ENCODE measurements at places on chromosomes 7 and 10.

GRCh38 chr10:109740436-109740835 lies 182.9 kb downstream of the XPNPEP1 start:
- DNase-seq: no peak

- DNase-seq: peak; percentile 36
Measured at GRCh38 chr10:58291538-58292174, 22.7 kb downstream of the CISD1 start.

- no peak for DNase-seq
Measured at GRCh38 chr7:90592033-90592432, 4.1 kb upstream of the CDK14 start.

- DNase-seq: peak; percentile 32
Measured at GRCh38 chr7:118104812-118105441, 79.0 kb upstream of the LSM8 start.

- no peak for DNase-seq
Measured at GRCh38 chr7:34225193-34225592, 319.9 kb downstream of the BMPER start.

GRCh38 chr10:102175415-102175814 lies 23.2 kb downstream of the NOLC1 start:
- no peak for DNase-seq

DNA sequence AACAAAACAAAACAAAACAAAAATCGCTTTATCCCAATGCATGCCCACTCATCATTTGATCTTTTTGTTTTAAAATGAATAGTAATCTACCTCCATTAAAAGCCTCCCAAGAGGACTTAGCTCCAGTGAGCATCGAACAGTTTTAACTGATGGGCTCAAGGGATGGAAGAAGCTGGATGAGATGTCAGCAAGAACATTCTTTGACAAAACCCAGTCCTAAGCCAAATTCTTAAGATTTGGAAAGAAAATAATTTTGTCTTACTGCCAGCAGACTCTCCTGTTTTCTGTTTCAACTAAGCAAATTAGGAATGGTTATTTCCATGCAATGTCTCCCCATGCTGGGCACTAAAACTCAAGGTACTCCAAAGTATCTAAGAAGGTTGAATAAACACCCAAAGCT lies 127.3 kb downstream of the RNLS start:
- DNase-seq: no peak

GRCh38 chr7:148095066-148095465 lies 495.5 kb upstream of the C7orf33 start:
- no peak for DNase-seq

DNA sequence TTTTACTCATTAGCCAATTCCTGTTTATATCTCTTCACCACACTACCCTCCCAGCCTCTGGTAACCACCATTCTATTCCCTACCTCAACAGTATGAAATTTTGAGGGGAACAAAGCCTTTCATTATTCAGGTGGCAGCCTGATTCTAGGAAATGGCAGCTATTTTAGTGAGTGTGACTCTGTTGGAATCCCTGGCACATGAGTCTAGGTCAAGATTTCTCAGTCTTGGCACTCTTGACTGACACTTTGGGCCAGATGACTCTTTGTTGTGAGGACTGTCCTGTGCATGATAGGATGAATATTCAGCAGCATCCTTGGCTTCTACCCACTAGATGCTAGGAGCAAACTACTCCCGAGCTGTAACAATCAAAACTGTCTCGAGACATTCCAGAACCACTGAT lies 322.8 kb upstream of the PHYHIPL start:
- no peak for DNase-seq

GRCh38 chr7:37782166-37782565 lies 66.2 kb upstream of the NME8 start:
- no peak for DNase-seq

- DNase-seq: no peak
Measured at GRCh38 chr10:102261842-102262241, 16.5 kb downstream of the GBF1 start.

DNA sequence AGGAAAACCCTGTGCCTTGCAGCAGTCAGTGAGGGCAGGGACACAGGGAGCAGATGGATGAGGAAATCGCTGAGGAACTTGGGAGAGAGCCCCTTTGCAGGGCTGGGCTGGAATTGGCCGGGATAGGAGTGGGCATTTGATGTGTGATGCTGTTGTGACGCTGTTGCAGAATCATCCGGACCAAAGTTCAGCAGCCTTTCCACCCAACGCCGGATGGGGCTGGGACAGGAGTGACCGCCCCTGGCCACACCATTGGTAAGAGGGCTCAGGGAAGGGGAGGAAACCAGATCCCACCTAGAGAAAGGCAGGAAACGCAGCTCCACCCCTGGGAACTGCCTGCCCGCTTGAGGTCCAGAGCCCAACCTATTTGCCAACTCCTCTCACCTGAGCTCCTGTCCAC lies 33.9 kb downstream of the PAX2 start:
- no peak for DNase-seq

DNA sequence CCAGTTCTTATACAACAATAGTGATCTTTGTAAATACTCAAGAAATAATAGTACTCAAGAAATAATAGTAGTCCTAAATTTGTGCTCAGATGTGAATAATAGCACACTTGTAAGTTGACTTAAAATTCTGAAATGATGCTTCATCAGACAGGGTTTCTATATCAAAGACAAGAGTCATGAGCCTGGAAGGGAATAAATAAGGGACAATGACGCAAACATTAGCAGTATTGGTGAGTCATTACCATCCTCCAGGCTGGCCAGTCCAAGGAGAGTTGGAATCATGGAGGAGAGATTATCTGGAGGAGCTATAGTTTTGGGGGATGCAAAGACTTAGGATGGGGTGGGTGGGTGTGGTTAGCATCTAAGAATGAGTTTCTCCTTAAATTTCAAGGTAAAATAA lies 6.1 kb upstream of the SH3PXD2A start:
- DNase-seq: no peak

DNA sequence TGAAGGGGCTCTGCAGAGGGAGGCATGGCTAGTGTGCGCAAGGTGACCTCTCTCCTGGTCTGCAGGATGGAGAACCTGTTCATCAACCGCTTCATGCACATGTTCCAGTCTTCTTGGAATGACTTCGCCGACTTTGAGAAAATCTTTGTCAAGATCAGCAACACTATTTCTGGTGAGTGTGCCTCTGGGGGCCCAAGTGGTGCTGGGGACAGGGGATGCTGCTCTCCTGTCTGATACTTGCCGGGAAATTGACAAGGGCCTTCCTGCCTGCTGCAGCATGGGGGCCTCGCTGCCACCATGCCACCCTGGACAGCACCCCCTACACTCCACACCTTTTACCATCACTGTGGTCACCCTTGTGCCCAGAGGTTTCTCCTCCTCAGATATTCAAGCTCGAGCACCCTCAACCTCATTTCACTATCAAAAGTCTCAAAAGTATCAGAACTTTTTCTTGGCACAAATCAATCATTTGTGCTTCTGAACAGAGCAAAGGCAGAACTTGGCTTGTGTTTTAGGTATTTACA lies 50.0 kb downstream of the ALOX5 start:
- no peak for DNase-seq

DNA sequence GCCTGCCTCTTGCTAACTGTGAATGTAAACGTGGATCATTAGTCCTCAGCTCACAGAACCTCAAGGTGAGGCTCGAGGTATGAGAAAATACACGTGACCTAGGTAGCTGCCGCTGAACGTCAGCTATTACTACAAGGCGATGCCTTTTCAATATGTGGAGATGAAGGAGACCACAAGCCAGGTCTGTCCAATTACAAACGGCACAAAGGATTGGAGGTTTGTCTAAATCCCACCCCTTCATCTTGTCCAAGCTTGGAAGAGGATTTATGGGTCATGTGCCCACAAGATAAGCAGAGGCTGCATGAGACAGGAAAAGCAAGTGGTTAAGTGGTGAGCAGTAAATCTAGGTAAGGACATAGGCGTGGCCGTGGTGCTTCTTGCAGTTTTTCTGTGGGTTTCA lies 3.4 kb downstream of the H2BK1 start:
- DNase-seq: no peak

DNA sequence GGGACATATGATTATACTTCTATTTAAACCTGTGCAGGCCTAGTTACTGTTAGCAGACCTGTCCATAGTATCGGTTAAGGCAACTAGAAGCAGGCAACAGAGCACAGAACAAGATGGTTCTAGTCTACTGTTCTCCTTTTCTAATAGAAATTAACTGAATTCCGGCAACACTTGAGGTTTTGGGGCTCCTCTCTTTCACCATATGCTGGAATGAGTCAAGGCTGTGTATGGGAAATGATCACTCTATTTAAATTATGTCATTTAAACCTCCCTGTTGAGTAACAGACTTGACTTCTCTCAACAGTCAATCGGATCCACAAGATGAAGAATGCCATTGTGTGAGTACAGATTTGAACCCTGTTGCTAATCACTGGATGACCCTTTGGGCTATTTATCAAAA lies 6.2 kb upstream of the OTUD1 start:
- no peak for DNase-seq

DNA sequence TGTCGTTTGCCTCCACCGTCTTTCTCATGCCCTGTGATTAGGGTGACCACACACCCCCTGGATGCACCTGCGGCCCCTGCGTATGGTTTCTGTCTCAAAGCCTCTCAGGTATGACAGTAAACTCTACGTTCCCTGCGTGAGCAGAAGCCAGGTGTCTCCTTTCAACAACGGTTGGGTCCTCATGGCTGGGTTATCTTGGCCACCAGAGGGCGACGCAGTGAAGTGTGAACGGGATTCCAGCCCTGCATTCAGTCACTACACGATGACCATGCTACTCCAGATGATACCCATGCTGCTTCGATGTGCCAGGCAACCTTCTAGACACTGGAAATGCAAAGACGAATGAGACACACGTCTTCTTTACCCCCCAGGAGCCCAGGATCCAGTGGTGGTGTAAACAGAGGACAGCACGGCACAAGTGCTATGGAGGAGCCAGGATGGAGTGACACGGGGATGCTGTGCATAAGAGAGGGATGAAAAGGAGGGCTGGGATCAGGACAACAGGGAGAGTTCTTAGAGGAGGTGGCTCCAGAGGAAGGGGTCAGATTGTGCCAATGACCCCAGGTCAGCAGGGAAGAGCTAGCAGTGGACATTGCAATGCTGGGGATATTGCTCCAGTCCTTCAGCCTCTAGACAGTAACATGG lies 228.1 kb upstream of the PFKP start:
- DNase-seq: no peak

GRCh38 chr10:16521311-16522016 lies at the start of gene C1QL3:
Gene C1QL3 (minus strand): TSS chr10:16521879. CDS start chr10:16521065, 814 bp downstream.
- DNase-seq: no peak
